ENCODE measurements at places on chromosomes 6 and 20. TPM values are rescaled to one million over a fixed set of nuclear protein-coding genes. Genes with fewer than 3 reads are reported as not detected.

DEFB121 gene
- total RNA-seq, result not detected

MMP24 gene
- total RNA-seq, result 18.7 TPM

FAM83B gene
- total RNA-seq, result 0.07 TPM

TP53TG5 gene
- not detected for total RNA-seq

SMOC2 gene
- total RNA-seq, result not detected

RGS17 gene
- total RNA-seq, result 6.4 TPM

ITCH gene
- total RNA-seq, result 21.8 TPM

TUBB2B gene
- 13.2 TPM for total RNA-seq

TRIM10 gene
- not detected for total RNA-seq

CCN6 gene
- not detected for total RNA-seq

TRPC4AP gene
- total RNA-seq, result 58.3 TPM

HLA-DRA gene
- not detected for total RNA-seq

DNAH8 gene
- not detected for total RNA-seq
